Hematopoietic multipotent progenitor cell treated with erythropoietin and hydrocortisone succinate and interleukin-3 and kit ligand, for 15 days (in vitro differentiated cells): ENCODE measurements at places on chromosomes 6 and 20.

- DNase-seq, result no peak
Observed at GRCh38 chr6:41974281-41974825, 32.7 kb upstream of the CCND3 start.

DNA sequence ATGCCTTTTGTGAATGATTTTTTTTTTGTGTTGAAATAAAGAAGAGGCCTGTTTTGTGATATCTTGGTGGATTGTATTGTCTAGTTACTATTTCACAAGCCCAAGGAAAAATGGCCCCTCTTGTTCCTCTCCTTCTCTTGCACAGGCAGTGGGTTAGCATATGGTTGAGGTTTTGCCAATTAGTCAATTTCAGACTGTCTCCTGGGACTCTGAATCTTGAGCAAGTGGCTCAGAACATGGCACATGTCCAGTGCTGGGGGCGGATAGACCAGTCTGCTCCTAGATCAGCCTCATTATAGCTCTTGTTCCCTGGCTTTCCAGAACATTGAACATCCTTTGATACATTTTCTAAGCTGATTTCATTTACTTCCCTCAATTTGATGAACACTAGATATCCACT, 589.2 kb downstream of the PHF3 start:
- DNase-seq, result no peak

DNA sequence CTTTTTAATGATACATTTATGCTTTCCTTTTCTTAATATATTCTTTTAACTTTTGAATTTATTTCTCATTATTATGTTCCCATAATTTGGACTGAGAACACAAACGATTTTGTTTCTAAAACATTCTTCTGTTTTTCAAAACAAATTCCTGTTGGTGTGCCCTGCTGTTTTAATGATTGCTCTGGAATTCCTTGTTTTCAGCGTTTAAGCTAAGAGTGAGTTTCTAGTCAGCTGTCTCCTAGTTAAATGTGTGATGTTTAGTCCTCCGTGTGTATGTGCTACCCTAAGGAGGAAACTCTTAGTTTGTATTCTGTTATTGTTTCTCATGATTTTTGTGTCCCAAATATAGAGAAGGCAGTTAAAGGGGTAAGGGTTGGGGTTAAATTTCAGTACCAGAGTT, 306.1 kb upstream of the RGS17 start:
- no peak for DNase-seq

GRCh38 chr6:170013815-170014214, 262.4 kb downstream of the ERMARD start:
- DNase-seq, result no peak

DNA sequence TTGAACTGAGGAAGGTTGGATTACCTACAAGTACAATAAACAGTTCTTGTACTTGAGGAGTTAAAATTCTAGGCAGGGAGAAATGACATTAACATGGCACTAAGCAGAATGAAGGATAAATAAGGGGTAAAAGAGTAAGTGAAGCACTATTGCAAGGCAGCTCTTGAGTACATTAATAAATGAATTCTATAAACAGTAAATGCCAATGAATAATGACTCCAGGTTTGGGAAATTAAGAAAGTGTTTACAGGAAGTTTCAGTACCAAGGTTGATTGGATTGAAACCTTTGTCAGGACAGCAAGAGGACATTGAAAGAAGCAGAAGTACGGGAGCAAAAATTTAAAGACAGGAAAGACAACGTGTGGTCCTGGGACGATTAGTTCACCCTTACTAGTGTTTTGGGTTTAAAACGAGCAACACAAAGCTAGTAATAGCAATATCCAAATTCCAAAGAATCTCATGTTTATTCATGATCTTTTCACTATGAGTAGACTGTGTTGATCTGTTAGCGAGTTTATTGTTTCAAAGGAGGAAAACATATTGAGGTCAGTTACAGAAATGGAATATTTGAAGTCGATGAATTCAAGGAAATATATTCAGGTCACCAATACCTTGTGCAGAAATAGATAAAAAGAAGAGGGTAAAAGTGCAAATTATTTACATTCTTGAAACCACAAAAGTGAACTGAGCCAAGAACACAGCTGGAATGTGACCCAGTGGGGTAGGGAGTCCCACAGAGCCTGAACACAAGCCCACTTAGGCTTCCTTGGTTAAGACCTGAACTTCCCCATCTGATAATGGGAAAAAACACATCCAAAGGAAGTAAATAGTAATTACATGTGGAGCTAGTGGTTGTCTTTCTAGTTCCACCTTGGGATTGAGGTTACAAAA, 80.8 kb downstream of the MKKS start:
- DNase-seq, result no peak

DNA sequence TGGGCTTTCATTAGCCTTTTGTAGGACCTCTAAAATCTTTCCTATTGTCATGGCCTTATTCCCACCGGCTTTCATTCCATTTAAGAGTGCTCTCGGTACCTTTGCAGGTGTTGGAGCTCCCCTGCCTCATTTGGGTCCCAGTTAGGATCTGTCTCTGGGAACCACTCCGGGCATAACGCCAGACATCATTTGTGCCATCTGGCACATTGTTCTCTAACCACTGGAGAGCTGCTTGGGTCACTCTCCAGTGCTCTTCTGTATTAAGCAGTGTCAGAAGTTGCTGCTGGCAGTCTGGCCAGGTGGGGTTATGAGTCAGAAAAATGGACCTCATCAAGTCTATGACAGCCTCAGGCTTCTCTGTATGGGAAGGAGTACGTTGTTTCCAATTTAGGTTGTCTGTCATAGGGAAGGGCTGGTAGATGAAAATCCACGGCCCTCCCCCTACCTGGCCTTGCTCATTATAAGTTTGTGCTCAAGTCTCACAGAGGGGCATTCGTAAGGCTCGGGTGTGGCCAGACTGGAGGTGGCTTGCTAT, 62.9 kb upstream of the MOCS1 start:
- DNase-seq, result no peak

DNA sequence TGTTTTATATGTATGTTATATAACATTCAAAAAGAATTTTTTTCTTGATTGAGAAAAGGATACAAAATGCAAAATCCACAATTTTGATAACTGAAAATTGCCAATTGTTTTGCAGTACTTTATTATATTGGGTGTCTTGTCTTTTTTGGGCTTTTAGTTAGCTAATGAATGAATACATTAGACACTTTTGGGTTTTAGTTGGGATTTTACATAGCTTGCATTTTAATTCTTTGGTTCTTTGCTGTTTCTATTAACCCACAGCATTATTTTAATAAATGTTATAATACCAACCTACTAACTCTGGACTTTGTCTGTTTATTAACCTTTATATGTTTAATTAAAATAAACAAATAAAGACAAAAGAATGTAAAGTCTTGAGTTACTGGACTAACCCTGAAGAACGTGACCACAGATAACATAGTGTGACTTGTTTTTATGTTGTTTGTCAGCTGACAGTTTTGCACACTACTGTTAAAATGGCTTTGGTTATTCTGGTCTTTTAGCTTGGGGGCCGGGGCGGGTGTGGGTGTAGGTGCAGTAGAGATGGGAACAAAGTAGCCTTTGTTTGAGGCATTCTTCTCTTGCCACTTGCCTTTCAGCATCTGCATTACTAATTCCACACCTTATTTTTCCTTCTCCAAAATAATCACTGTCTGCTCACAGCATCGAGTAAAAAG, 159.1 kb downstream of the QKI start:
- DNase-seq, result no peak

- no peak for DNase-seq
Observed at GRCh38 chr6:16656451-16656850, 104.8 kb downstream of the ATXN1 start.

- no peak for DNase-seq
Observed at GRCh38 chr6:707576-708236, 14.8 kb upstream of the EXOC2 start.

GRCh38 chr6:154782193-154782592, 49.0 kb downstream of the SCAF8 start:
- no peak for DNase-seq

GRCh38 chr6:138690975-138691594, 82.5 kb upstream of the CCDC28A start:
- DNase-seq, result no peak

GRCh38 chr6:113049190-113049589, 702.1 kb downstream of the RFPL4B start:
- DNase-seq, result no peak

DNA sequence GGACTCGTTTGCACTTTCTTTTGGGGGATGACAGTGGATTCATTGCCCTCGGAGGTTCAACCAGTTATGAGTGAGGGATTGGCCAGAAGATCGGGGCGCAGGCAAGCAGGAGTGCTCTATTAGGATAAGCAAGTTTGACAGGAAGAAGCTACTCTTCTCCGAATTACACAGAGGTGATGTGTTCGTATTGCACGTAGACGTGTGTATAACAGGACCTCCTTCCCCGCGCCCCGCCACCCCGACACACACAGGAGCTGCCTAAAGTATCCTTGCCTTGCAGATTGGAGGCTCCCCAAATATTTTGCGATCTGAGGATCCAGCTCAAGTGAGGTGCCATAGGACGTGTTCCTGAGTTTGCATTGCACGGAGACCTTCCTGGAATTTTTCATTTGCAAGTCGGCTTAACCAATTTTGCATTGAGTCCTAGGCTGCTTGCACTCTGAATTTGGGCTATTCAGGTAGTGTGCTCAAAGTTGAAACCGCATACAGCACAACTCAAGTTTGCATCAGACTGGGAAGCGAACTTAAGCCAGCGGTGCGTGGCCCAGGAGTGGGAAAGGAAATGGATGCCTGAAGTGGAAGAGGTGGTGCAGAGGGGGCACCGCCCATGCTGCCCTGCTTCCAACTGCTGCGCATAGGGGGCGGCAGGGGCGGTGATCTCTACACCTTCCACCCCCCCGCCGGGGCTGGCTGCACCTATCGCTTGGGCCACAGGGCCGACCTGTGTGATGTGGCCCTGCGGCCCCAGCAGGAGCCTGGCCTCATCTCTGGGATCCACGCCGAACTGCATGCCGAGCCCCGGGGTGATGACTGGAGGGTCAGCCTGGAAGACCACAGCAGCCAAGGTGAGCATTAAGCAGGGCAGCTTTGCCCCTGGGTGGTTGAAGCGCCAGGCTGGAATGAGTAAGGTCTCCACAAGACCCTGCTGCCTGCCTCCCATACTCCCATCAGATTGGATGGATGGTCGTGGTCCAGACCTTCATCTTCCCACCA, 770 bp downstream of the TCF19 start:
- DNase-seq, result peak; percentile 32

- no peak for DNase-seq
Observed at GRCh38 chr6:157267109-157267611, 56.2 kb downstream of the TMEM242 start.

DNA sequence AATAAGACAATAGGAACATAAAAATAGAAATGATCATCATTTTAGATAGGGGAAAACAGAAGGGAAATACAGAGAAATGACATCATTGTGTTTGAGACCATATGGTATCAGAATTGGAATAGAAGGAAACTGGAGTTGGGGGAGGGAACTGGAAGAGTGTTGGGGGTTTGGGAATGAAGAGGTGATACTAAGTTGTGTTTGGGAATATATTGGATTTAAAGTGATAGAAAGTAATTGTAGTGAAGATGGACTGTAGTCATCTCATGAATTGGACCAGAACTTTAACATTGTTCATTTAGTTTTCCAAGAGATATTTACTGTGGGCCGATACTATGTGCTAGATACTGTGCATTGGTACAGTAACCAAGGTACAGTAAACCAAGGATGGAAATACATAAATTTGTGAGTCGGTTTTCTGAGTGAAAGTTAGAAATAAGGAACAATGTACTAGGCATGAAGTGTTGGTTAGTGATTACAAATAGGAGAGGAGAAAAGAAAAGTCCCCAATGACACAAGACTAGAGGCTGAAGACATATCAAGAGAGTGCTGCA, 32.3 kb downstream of the KCNQ5 start:
- no peak for DNase-seq

DNA sequence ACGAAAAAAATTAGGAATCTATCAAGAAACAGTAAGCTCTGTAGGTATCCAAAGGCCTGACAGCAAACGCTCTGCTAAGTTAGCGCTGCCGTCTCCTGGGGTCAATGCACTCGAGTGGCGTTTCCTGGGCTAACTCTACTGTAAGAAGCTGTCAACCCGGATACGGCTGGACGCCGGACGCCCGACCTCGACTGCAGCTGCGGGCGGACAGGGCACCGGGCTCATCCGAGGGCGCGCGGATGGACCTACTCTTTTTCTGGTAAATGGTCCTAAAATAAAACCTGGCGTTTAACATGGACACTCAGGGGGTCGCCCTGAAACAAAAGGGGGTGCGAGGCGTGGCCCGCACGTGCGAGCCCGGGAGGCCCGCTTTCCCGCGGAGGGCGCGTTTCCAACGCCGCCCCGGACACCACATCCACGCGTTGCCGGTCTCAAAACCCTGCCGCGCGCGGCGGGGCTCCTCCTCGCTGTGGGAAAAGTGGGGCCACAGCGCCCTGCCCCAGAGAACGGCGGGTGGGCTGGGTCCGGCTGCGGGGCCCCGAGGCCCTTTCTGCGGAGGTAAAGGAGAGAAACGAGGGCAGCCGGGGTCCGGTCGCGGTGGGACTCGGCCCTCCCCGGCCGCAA, 537 bp downstream of the TCP1 start:
- peak; percentile 21 for DNase-seq
